Astrocyte (in vitro differentiated cells and primary cell): ENCODE measurements at places on chromosomes 1 and 21. TPM values are rescaled to one million over a fixed set of nuclear protein-coding genes. Genes with fewer than 3 reads are reported as not detected.

GRCh38 chr1:160706526-160707235 is 4.9 kb downstream of the CD48 start:
- no peak for DNase-seq

- peak; percentile 30 for DNase-seq
Observed at GRCh38 chr1:23673086-23673813, 18.4 kb upstream of the RPL11 start.

DNA sequence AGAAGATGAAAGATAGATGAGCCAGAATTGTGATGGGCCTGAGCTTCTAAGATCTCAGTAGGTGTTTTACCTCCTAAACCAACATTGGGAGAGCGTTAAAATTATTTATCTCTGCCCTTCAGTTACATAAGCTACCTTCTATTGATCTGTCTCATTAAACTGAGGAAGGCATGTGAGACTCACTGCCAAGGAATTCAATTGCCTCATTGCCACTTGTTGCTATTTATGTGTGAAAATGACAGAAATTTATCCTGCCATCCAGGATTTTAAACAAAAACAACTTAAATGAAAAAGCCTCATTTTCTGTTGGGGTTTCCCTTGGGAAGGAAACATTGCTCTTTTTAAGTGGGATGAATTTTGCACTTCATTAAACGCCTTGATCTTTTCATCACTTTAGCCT is 78.7 kb upstream of the RUNX1 start:
- DNase-seq = peak; percentile 27

DNA sequence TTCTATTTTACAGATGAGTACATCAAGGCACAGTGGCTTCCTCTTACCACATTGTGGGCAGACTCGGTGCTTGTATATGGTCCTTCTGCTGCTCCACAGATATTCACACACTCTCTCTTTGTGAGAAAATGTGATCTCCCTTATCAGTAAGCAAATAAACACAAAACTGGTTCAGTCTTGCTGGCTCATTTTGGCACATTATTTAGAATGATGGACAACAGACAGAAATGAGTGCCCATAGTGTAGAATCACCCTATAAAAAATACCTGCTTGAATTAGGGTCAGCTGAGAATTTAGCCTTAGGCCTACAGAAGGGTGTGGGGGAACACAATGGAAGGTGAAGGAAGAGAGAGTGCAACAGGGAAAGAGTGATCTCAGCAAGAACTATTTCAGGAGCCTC is 423.1 kb downstream of the HLX start:
- no peak for DNase-seq

GRCh38 chr21:31218830-31219608 is 125.0 kb downstream of the TIAM1 start:
- DNase-seq = peak; percentile 61

- DNase-seq = no peak
Observed at GRCh38 chr21:41737651-41738324, 29.1 kb downstream of the RIPK4 start.

DNA sequence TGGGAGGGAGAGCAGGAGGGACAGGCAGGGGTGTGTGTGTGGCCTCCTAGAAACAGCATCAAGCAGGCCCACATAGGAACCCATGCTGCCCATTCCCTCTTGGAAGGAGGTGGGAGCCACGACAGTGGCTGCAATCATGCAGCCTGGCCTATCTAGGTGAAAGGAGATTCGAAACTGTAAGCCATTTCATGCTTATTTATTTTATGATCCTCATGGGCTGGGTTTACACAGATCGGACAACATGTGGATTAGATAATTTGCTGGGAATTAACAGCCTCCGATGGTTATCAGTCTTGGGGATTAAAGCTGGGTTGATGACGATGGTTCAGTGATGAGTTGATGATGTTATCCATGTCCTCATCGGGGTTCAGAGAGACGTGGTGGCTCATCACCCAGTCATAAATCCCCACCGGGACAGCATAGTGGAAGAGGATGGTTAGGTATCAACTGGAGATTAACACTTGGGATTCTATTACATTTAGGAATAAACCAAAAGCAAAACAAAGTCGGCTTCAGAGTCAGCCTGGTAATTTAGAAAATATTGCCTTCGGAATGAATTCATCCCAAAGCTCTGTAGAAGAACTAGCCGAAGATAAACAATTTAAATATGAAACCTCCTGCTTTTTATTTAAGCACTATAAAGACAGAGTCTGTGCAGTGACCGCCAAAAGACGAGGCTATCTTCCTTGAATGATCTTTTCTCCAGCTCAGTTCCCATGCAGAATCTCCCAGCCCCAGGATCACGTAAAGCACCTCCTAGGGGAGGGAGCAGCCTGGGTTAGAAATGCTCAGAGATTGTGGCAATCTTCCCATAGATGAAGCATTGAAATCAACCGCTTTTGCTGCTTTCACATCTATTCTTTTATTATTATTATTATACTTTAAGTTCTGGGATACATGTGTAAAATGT is 252.8 kb downstream of the FOXD2 start:
- DNase-seq = no peak

The ESRRG gene
- total RNA-seq = 0.41 and 0.79 TPM in 2 replicates
